ENCODE measurements at places on chromosomes 11 and 22. TPM values are rescaled to one million over a fixed set of nuclear protein-coding genes. Genes with fewer than 3 reads are reported as not detected.

DNA sequence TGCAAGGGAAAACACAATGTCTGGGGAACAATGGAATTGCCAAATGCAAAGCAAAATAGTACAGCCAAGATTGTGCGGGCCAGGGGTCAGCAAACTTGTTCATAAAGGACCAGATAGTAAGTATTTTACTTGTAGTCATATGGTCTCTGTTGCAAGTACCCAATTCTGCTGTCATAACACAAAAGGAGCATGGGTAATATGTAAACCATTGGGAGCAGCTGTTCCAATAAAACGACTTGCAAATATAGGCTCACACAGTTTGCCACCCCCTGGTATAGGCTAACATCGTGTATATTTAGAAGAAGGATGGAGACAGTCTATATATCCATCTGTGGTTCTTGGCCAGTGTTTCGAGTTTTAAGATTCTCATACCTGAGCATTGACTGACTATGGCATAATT, 15.6 kb downstream of the SDHAF2 start:
- no peak for DNase-seq

DNA sequence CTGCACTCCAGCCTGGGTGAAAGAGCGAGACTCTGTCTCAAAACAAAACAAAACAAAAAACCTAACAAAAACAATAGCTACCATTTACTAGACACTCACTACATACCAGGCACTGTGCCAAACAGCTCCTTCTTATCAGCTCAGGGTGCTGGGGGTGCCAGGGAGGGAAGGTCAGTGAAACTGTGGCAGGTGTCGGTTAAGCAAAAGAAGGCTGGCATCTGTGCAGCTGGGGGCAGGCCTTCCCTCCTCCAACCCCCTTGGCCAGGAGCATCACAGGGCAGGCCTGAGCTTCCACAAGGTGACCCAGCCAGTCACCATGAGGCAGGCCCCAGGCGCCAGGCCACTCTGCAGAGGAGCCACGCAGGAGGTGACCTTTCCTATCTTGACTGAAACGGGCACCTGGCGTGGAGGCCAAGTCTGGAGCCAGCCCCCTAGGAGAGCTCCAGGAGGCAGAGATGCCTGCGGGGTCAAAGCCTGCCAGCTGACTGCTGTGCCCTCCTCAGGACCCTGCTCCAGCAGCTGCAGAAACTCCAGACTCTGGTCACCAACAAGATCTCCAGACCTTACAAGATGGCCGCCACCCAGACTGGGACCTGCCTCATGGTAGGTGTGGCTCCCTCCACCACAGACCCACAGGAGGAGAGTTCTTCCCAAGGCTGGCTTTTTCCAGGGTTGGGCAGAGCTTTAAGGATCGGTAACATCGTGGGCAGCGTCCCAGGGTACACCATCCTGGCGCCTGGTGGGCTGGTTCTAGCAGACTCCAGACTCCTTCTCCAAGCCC, 31.3 kb upstream of the DGKZ start:
- DNase-seq: no peak

The SNU13 gene
- 120 TPM for total RNA-seq

- no peak for DNase-seq
Measured at GRCh38 chr22:45218976-45219375, 21.7 kb downstream of the KIAA0930 start.

The SYT7 gene
- total RNA-seq: not detected

The KRTAP5-11 gene
- total RNA-seq: not detected

The RAC2 gene
- total RNA-seq: 478 TPM

The SLC5A4 gene
- total RNA-seq: not detected

DNA sequence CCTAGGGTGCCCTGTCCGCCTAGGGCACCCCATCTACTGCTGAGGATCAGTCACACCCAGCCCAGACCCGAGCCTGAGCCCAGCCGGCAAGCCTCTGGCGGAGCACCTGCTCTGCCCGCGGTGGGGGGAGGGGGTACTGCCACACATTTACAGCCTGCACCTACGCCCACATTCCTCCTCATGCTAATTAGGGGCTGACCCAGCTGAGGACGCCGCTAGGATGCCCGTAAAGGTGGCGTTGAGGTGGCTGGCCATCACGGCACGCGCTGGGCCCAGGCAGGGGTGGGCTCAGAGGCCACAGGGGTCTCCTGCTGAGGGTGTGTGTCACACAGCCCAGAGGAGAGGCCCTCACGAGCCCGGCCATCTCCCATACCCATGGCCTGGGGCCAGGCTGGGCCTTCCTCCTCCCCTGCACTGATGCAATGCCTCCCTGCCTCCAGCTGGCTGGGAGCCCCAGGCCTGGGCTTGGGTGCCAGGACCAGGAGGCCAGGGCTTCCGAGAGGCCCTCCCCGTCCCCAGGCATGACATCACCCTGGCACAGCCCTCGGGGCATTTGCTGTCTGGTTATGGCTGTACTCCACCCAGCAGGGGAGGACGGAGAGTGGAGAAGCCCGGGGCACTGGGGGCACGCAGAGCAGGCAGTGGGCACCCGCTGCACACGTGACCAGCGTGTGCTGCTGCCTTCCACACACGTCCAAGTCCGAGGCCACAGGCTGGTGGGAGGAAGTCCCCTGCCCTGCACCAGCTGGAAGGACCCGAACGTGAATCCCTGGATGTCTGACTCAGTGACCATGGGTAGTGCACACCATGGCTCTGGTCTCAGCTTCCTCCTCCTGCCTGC, 12.7 kb downstream of the DUSP8 start:
- no peak for DNase-seq

- no peak for DNase-seq
Measured at GRCh38 chr11:107953446-107953845, 25.2 kb downstream of the RAB39A start.

The GGTLC3 gene
- total RNA-seq: not detected

GRCh38 chr11:130478204-130478701, 29.8 kb downstream of the ADAMTS15 start:
- DNase-seq: no peak

GRCh38 chr11:65121447-65121864, 478 bp downstream of the FAU start:
- no peak for DNase-seq

GRCh38 chr11:77455740-77456139, 18.2 kb downstream of the PAK1 start:
- DNase-seq: no peak

The DEFB131B gene
- total RNA-seq: not detected

DNA sequence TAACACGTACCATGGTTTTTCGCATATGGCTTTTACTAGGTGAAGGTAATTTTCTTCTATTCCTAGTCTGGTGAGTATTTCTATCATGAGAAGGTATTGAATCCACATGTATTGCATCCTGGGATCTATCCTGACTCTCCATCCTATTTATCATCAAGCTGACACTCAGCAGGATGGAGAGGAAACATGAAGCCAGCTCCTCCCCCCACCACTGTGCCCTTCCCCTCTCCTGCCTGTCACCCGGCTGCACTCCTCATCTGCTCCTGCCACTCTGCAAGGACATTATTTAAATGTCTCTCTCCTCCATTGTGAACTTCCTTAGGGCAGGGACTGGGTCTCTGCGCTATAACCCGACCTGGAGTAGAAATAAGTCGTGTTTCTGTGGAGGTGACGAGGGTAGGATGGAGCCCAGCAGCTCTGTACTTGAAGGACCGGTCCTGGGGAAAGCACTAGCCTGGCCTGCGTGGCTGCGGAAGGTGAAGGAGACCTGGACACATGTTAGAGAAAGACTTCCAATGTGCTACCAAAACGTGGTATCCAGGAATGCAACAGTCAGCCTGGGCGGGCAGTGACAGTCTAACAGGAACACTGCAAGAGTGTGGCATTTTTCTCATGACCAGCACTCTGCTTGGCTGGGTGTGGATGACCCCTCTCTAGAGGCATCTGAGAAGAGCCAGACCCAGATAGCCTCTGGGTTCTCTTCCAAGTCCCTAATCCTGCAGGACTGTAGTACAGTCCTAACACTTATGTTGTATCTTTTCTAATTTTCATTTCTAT, 111.2 kb downstream of the MICAL3 start:
- DNase-seq: no peak

- DNase-seq: no peak
Measured at GRCh38 chr22:26558248-26558895, 31.6 kb downstream of the TPST2 start.

DNA sequence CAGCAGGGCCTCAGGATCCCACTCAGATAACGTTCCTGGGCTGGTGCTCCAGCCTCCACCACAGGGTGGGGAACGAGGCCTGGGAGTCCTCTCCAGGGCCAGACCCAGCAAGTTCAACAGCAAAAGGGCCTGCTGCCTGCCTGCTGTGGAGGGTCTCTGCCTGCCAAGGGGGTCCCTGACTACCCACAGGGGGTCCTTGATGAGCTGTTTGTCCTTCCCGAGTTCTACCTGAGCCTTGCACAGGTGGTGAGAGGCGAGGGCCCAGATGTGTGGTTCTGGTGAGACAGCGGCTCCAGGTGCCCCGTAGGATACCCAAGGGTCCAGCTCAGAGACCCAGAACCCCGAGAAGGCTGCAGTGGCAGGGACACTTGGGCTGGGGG, 4.4 kb downstream of the DUSP8 start:
- peak; percentile 7 for DNase-seq

The DRICH1 gene
- total RNA-seq: 2.5 TPM

The GCAT gene
- 2.6 TPM for total RNA-seq

DNA sequence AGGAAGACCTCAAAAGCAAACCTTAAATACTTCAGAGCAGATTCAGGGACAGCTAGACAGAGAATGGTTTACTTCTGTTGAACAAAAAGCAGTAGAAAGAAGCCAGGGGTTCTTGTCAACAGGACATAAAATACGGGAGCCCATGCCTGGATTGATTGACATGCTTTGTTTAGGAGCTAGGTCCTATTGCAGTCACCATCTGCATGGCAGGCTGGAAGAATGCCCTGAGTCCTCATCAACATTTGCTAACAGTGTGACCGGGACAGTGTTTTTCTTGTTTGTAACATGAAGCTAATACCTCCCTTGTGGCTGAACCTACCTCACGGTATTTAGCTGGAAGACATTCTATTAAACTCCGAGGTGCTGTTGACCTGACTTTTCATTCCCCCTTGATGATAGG, 225.4 kb downstream of the NTM start:
- DNase-seq: no peak

The MYOD1 gene
- not detected for total RNA-seq

GRCh38 chr22:40147388-40148176, 30.1 kb upstream of the TNRC6B start:
- DNase-seq: no peak

DNA sequence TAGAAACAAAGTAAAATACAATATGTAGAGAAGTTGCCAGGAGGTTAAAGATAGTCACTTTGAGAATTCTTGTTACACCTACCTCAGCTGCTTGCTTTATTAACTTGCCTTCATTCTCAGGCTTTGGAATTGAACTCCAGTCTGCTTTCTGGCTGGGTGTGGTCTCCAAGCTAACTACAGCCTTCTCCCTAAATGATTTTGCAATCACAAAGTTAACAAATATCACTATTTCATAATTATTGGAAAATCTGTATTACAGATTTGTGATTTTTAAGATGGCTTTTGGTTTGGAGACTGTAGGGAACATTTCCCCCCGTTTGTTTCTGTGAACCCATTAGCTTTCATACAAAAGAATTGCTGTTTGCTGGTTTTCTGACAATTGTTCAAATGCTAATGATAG, 2.2 kb downstream of the PLAAT5 start:
- DNase-seq: no peak

DNA sequence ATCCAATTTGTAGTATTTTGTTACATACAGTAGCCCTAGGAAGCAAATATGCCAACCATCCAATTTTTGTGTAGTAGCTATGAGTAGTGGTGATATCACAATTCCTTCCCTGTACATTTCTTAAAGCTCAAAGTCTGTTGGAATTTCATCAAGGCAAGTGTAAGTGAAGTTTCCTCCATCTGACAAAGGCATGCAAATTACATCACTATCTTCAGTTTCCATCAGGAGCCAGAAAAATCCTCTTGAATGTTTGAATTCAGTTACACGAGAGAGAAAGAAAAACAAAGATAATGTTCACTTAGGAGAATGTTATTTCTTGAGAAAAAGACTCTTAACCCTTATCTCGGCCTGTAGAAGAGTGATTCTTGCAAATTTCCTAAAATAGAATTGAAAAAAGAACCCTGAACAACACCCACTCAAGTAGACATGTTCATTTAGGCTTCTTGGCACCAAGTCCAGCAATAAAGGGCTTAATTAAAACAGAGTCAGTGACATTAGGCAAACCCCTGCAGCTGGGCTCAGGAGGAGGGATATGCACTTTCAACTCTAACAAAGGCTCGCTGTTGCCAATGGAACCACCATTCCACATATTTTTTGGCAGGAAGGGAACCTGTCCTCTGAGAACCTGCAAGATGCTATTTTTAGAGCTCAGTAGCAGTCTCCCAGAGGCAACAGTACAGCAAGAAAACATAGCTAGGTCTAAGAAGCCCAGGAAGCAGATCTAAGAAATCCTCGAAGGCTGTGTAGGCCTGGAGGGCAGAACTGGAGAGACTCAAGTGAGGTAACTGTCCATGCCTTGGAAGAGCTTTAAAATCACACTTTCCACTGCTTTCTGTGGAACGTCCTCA, 144.6 kb downstream of the CCDC81 start:
- DNase-seq: no peak

DNA sequence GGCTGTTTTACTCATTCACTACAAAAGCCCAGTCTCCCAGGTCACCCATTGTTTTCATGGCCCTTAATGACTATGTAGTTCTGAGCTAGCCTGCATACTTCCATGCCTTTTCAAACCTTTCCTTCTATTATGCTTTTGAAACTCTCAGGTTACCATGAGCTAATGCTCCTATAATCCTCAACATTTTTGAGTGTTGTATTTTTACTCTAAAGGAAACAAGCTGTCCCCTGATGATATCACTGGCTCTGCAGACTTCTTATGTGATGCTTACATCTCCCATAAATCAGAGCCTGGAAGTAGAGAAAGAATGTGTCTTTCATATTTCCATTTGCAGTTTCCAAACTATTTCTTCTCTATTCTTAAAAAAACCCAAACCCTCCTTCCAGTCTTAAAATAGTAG, 159.0 kb upstream of the RAG2 start:
- no peak for DNase-seq

DNA sequence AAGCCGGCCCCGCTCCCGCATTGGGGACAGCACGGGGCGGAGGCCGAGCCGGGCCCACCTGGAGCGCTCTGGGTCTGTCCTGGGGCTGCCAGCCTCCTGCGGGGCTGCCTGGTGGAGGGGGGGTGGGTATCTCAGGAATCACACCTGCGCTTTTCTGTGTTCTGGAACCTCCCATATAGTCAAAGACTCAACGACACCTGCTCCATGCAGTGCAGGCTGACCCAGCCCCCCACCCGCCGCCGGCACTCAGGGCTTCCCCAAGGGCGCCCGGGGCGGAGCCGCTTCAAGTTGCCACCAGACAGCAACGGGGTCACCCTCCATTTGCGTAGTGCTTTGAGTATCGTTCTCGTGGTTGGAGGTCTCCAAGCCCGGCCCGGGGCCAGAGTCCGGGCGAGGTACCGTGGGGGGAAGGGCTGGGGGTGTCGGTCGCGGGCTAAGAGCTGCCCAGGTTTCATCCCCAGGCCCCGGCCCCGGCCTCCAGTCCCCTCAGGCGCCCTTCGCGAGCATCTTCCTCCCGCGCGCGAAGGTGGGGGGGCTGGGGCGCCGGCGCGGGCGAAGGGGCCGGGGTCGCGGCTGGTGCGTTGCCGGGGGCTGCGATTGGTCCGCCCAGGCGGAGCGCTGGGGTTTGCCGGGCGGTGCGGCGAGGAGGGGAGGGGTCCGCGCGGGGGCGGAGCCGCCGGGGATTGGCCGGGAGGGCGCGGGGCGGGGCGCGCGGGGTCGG, 6.6 kb downstream of the TSPAN4 start:
- DNase-seq: peak; percentile 49

The KRTAP5-2 gene
- not detected for total RNA-seq

The NNMT gene
- not detected for total RNA-seq

- DNase-seq: no peak
Measured at GRCh38 chr22:45975164-45976161, 1.5 kb downstream of the WNT7B start.
